ENCODE measurements at places on chromosomes 12 and 14. TPM values are rescaled to one million over a fixed set of nuclear protein-coding genes. Genes with fewer than 3 reads are reported as not detected.

Gene SYNJ2BP
- total RNA-seq = 13.1 TPM

Gene CKAP4
- total RNA-seq = 106 TPM

Gene ALX1
- not detected for total RNA-seq

Gene DDX51
- total RNA-seq = 18.6 TPM

Gene NANOG
- not detected for total RNA-seq

Gene TRIM9
- 0.36 TPM for total RNA-seq

Gene RESF1
- total RNA-seq = 28.8 TPM

DNA sequence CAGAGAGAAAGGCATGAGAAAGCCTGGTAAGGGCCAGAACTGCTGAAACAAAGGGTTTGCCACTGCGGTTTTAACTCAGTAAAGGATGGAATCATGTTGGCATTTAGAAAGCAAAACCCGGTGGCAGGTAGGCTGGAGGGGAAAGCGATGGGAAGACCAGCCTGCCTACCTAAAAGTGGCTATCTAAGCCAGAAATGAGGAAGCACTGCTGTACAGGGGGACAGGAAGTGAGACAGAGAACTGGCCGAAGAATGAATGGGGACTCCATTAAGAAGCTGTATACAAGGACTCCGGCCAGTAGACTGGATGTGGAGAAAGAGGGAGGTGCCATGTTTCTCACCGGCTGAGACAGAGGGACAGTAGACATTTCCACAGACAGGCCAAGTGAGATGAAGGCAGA lies 48.2 kb downstream of the PPM1H start:
- DNase-seq = no peak

- no peak for DNase-seq
Observed at GRCh38 chr12:62586850-62587249, 120.2 kb downstream of the MON2 start.

GRCh38 chr12:53419756-53420155 lies 3.9 kb upstream of the AMHR2 start:
- no peak for DNase-seq

DNA sequence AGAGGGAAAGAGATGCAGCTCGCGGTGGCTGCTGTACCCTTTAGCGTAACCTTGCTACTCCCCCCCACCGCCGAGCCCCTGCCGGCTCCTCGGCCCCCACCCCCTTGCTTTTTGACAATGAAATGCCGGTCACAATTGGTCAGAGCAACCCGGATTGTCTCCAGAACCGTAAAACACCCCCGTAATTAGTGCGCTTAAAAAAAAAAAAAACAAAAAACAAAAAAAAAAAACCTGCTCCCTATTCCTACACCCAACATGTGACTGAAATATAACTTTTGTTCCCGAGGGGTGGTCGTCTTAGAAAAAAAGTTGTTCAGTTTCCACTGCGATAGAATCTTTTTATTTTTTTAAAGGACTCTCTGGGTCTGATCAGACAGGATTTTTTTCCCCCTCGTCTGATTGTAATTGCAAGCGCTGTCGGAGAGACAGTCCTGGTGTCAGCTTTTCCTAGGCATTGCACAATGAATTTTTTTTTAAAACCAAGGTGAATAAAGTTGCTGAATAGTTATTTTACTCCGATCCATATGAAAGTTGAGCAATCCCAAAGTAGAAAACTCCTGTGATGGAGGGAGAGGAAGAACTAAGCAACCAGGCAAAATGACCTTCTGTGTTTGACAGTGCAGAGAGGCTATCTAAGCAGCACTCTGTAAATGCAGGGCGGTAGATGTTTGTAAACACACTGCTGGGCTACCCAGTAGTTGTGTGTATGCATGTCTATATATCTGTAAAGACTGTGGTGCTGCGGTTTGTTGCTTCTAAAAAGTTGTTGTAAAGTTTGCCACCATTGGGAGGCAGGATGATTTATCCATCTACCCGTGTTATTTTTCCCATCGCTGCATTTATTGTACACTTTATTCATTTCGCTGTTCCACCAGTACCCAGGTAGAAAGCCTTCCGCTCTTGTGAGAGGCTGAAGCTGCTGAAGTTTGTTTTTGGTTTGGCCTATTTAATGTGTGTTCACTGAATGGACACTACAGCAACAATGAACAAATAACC lies 1.1 kb downstream of the ETV6 start:
- DNase-seq = no peak

- DNase-seq = peak; percentile 31
Observed at GRCh38 chr12:50825372-50825838, 17.3 kb upstream of the TMPRSS12 start.

- no peak for DNase-seq
Observed at GRCh38 chr14:38500125-38500524, 244.2 kb upstream of the CLEC14A start.

DNA sequence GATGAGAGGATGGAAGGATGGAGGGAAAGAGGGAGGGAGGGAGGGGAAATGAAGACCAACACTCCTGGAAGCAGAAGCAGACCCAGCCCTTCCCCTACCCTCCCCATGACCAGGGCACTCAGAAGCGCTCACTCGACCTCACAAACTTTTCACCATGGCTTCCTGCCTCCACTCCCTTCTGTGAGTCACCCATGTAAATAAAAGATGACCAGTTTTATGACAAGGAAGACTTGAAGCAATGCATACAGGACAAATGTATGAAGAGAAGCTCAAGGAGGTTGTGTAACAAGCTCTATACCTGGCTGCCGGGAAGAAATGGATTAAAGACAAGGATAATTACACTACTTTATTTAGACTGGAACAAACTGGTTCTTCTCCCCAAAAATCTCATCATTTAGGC lies 63.8 kb downstream of the CDC42BPB start:
- DNase-seq = no peak

Measured in epithelial cell of proximal tubule (primary cell).